ENCODE measurements at places on chromosomes 16 and 17.
A peak's percentile ranks its signal among the peaks of the same experiment; 100 is the strongest.

- peak; percentile 49 for DNase-seq
These were observed 4.5 kb downstream of the TBX4 start for GRCh38 chr17:61456688-61457225.

- DNase-seq = peak; percentile 76
These were observed 5.2 kb upstream of the MRPL38 start for GRCh38 chr17:75909812-75910274.

DNA sequence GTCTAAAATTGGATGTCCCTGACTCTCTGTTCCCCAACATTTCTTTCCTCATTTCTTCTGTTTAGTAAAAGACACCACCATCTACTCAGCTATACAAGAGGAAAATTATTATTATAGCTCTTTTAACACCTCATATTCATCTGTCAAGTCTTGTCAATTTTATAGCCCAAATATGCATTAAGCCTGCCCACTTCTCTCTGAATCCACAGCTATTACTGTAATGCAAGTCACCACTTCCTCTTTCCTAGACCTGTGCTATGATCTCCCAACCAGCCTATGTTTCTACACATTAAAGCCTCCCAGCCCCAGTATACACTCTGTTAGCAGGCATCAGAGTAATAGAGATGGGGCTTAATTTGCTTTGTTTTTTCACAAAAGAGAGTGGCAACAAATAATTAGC is 252.9 kb downstream of the GRIN2A start:
- no peak for DNase-seq

GRCh38 chr17:38536661-38537060 is 69.1 kb downstream of the SRCIN1 start:
- DNase-seq = no peak

GRCh38 chr17:74442670-74443515 is 11.0 kb downstream of the GPRC5C start:
- peak; percentile 66 for DNase-seq

DNA sequence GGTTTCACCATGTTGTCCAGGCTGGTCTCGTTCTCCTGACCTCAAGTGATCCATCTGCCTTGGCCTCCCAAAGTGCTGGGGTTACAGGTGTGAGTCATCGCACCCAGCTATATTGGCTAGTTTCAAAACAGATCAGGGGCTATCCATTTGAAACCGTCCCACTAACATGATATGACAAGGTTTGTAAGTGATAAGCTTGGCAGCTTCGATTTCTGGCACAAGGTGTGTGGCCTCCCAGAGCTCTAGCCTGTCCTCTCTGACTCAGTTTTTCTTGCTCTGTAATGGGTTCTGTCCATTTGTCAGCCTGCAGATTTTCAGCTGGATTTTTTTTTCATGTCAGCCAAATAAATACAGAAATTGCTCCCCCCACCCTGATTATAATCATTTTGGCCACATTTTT is 31.8 kb upstream of the TENT4B start:
- no peak for DNase-seq

DNA sequence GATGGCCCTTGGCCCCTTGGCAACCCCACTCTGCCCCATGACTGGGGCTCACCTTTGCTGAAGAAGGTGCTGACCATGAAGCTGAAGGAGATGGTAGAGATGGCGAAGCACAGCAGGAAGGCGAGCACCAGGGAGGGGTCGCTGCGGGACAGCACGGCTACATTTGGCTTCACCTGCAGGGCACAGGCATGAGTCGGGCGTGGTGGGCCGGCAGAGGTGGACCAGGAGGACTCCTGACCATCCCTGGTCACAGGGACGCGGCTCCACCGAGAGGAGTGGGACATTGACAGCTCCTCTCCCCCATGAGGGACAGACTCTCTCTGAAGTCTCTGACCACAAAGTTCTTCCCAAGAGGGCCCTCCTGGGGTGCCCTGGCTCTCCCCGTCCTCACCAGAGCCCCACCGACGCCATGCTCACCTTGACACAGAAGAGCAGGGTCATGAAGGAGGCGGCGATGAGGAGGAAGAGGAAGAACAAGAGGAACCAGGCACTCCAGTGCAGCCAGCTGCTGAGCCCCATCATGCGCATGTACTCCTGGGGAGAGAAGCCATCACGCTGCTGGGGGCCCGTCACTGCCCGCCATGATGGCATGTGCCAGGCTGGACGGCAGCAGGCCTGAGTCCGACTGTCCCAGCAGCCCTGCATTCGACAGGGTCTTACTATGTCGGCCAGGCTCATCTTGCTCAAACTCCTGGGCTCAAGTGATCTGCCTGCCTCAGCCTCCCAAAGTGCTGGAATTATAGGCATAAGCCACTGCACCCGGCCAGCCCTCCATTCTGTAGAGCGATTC is 23.1 kb downstream of the ABCA3 start:
- no peak for DNase-seq

- peak; percentile 21 for DNase-seq
These were observed 401.4 kb downstream of the GRIN2A start for GRCh38 chr16:9780831-9781230.

DNA sequence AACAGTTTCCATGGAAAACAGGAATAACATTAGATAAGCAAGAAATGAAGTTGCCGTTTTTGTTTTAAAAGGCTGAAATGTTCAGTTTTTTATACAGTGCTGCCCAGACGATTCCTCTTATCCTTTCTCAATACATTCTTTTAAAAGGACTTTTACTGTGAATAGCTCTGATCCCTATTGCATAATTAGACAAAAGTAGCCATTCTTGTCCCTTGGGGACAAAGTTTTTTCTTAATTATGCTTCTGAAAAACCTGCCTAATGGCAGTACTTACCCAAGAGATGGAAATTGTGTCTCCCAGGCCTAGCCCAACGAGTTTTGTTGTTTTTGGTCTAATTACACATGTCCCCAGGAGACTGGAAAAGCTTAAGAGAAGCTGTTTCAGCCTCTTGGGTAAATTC is 27.6 kb downstream of the NXPH3 start:
- no peak for DNase-seq

DNA sequence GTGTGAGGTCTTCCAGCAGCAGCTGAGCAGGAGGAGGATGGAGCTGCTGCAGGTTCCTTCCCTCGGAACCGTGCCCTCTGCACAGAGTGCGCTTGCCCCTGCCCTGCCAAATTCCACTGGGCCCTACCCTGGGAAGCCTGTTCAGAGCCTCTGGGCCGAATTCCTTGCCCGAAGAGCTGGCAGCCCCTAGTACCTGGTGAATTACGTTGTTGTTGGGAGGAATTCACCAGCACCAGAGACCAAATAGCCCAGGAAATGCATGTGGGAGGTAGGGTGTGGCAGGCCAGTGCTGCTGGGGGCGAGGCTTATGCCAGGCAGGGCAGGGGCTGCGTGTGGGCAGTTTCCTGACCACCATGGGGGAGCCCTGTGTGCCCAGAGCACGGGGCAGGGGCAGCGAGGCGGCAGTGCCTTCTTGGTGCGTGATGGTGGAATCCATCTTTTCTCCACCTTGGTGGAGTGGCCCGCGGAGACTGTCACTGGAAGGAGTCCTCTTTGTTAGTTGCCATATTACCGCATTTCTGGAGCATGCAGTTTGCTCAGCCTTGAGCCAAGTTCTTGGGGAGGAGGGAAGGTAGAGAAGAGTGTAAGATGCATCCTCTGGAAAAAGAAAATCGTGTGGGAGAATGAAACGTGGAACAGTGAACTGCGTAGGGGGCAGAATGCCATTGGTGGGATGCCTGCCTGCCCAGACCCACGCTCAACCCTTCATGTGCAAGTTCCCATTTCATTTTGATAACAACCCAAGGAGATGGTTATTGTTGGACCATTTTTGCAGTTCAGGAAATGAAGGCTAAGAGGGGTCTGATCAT is 2.3 kb downstream of the MRC2 start:
- no peak for DNase-seq

- DNase-seq = no peak
These were observed 39.8 kb downstream of the ARL4D start for GRCh38 chr17:43438626-43439025.

- DNase-seq = no peak
These were observed 7.3 kb downstream of the KIF18B start for GRCh38 chr17:44940317-44940716.

DNA sequence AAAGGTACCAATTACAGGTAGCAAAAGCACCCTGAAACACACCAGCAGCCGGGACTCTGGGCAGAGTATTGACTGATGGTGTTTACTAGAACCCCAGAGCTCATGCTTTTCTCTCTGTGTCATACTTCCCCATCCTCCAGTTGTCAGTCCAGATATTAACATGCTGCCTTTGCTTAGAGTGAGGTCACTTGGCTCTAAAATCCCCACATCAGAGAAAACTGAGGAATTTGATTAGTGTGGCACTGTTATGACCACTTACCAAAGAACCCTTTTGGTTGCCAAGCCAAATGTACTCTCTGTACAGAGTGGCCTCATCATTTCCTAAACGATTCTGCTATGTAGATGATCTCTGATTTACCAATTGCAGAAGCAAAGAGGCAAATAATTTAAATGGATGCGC is 80.4 kb downstream of the ABCC12 start:
- no peak for DNase-seq

DNA sequence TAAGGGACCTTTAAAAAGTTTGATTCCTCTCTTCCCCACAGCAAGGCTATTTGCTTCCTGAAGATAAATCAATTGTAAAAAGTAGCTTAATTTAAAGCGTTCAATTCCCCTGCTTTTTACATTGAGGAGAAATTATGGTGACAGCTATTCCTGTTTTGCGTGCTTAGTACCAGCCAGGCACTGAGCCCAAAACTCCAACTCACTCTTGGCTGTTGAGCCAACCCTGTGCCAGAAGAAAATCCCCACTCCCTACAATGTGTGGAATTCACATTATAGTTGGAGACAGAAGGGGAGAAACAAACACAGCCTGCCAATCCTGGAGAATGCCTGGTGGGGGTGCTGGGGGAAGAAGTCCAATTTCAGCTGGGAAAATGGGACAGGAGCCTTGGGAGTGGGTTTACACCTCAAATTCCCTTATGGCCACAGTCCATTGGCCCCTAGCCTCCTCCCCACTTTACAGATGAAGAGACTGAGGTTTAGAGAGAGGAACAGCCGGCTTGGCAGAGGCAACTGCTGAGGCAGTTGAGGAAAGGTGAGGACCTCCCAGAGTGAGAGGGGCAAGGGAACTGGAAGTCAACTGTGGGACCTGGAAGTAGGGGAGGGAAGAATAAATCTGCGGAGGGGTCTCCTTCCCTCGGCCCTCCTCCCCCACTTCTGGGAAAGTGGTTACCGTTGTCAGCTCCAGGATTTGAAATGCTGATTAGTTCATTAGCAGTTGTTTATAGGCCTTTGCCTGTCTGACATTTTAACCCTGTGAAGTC is 26.1 kb downstream of the CDH1 start:
- no peak for DNase-seq

GRCh38 chr17:78736526-78737079 is 45.5 kb downstream of the CYTH1 start:
- DNase-seq = peak; percentile 39

DNA sequence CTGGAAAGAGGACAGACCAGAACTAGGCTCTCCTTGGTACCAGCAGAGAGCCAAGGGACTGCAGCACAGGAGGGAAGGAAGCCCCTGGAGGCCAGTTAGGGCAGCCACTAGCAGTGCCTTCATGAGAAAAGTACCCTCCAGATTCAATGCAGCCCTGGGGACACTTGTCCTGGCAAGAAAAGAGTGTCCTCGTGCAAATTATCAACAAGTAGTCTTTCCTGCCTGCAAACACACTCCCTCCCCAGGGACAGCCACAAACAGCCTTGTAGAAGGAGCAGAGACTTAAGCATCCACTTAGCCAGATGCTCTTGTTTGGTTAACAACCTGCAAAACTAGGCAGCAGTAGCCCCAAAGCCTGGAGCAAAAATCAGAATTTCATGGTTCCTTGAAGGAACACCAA is 24.3 kb downstream of the CENPV start:
- no peak for DNase-seq

- DNase-seq = peak; percentile 43
These were observed 4.0 kb upstream of the ZNF267 start for GRCh38 chr16:31869511-31870201.

- no peak for DNase-seq
These were observed 13.2 kb downstream of the B3GNT9 start for GRCh38 chr16:67137605-67138004.

DNA sequence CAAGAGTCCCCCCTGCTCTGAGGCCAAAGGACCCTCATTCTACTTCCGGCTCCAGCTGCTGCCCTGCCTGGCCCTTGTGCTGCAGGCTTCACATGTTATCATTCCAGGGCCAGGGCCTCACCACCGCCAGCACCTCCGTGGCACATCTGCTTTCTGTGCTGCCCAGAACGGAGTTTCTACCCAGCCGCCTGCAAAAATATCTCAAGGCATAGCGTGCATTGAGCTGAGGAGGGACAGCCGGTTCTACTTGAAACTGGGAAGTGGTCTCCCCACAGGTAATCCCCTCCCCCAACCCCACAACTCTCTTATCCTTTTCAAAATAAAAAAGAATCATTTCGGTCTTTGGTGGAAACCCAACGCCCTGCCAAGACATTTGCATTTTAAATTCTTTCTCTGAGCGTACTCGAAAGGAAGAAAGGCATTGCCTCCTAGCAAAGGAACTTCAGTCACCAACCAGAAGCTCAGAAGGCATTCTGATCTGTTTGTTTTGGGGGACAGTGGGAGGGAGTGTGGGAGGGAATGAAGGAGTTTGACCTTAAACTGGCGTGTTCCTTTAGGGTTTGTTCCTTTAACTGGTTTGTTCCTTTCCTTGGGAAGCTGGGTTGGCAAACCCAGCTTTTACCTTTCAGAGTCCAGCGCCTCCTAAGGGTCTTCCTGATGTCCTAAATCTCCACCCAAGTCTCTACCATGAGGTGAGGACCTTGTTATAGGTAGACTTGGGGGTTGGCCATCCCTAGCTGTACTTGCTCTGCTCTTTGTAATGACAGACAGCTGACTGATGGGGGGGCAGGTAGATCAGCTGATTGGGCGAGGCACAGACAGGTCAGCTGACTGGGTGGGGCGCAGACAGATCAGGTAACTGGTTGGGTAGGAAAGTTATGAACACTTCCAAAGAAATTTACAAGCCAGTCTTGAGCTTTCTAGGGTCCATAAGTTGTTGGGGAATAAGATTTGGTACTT is 33.4 kb upstream of the PIK3R6 start:
- DNase-seq = no peak

DNA sequence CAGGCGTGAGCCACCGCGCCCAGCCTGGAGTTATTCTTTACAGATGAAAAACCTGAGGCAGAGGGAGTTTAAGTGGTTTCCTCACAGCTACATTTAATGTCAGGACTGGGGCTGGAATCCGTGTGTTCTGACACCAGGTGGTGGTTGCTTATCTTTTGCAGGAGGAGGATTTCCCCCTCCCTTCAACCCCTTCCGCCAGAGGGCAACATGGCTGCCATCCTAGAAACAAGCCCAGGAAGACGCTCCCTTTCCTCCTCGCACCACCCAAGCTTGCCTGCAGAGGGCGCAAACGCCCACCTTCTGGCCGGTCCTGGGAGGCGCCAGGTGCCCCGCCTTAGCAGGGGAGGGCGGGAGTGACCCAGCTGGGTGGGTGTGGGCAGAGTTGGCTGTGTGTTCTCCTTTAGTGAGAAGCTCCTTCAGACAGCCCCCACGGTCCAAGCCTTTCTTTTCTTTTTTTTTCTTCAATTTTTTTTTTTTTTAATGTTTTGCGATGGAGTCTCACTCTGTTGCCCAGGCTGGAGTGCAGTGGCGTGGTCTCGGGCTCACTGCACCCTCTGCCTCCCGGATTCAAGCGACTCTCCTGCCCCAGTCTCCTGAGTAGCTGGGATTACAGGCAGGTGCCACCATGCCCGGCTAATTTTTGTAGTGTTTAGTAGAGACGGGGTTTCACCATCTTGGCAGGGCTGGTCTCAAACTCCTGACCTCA is 9.9 kb upstream of the RAP1GAP2 start:
- DNase-seq = peak; percentile 96

Measured in kidney (tissue), 22 donors.